ENCODE measurements at places on chromosomes 11 and 22. TPM values are rescaled to one million over a fixed set of nuclear protein-coding genes. Genes with fewer than 3 reads are reported as not detected.

EFEMP2 gene
- 115 TPM for polyA plus RNA-seq

APOA1 gene
- polyA plus RNA-seq, result 128 TPM

TKFC gene
- 59.5 TPM for polyA plus RNA-seq

KRTAP5-2 gene
- not detected for polyA plus RNA-seq

RHOD gene
- polyA plus RNA-seq, result 18.9 TPM

PHETA2 gene
- polyA plus RNA-seq, result 10.4 TPM

MRGPRX4 gene
- not detected for polyA plus RNA-seq

CRYBB1 gene
- 2.1 TPM for polyA plus RNA-seq

MS4A10 gene
- polyA plus RNA-seq, result not detected

Data from left renal pelvis (tissue), 4 donors.